ENCODE measurements at places on chromosomes 13 and 19.

DNA sequence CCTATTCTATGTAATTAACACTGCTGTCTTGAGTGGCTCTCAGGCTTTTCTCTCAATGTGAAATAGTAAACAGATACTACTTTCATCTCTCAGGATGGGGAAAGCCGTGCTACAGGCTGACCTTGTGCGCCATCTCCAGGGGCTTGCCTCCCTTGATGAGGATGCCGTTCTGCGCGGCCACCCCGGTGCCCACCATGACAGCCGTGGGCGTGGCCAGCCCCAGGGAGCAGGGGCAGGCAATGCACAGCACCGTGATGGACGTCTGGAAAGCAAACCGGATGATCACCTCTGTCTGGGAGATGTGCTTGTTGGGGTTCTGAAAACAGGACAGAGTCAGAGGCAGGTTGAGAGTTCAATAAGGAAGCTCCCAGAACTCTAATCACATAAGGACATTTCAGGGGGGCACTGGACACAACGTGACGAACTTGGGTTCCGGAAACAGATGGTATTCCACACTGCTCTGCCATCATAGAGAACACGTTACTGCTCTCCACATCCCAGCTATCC is 65.0 kb downstream of the ATP7B start:
- DNase-seq = no peak

DNA sequence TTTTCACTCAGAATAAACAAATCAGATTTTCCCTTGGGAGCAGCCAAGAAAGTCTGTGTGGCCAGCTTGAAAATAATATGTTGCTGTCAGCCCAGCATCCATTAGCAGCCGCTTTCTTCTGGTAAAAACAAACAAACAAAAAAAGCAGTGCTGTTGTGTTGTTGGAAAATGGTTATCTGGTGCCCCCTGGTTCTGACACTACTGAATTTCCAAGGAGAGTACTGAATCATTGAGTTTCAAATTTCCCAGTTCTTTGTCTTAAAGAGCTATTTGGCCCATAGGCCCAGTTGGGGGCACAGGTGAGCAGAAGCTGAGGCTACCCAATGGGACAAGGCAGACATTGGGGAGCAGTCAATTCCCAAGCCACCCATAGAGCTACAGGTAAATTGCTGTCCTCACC is 995.9 kb downstream of the UQCRFS1 start:
- DNase-seq = no peak

GRCh38 chr19:44476559-44477408 is 23.5 kb downstream of the ZNF180 start:
- no peak for DNase-seq

- DNase-seq = no peak
Measured at GRCh38 chr13:21348488-21349120, 110.5 kb downstream of the ZDHHC20 start.

GRCh38 chr13:21079221-21079620 is 17.8 kb upstream of the LATS2 start:
- DNase-seq = no peak

DNA sequence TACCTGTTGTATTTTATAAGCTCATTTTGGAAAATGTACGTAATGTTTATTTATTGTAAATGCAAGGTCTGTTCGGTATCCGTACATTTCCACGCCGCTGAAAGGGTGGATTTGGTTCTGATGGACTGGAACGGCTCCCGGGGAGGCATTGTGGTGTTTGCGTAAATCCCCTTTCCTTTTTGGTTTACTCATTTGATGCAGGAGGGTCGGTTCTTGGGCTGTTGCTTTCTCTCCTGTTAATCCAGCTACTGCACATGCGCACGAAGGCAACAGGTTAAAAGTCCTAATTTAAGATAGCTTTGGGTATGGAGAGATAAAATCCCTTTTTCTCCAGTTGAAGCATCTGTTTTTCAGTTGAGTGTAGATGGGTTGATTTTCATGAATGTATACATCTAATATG is 224.4 kb downstream of the TM9SF2 start:
- no peak for DNase-seq

GRCh38 chr19:49579947-49580263 is 451 bp downstream of the NOSIP start:
- DNase-seq = no peak

DNA sequence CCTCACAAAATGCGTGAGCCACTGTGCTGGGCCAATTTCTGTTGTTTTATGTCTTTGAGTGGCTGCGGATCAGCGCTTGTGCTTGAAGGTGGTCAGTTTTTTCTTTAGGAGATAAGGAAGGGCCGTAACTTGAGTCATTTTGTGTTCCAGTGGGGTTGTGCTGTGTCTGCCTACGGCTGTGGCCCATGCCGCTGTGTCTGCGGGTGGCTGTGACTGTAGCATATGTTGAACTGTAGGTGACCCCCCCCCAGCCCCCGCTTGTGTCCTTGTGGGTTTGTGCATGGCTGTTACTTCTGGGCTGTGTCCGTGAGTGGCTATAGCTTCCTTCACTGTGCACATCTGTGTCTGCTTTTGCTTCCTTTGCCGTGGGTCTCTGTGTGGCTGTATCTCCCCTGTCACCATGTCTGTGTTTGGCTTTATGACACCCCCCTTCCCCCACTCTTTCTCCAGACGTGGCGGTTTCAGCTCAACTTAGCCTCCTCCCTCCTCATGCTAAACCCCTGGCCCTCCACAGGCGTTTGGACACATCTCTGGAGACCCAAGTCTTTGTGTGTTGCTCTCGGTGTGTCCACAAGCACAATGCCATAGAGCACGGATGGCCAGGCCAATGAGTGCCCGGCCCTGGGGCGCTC is 675 bp downstream of the PPP1R14A start:
- no peak for DNase-seq

- DNase-seq = peak; percentile 39
Measured at GRCh38 chr19:51810223-51810622, 15.3 kb downstream of the FPR3 start.

- no peak for DNase-seq
Measured at GRCh38 chr13:112933649-112934048, 35.4 kb upstream of the MCF2L start.

GRCh38 chr13:39329182-39329639 is 273.8 kb downstream of the LHFPL6 start:
- no peak for DNase-seq

DNA sequence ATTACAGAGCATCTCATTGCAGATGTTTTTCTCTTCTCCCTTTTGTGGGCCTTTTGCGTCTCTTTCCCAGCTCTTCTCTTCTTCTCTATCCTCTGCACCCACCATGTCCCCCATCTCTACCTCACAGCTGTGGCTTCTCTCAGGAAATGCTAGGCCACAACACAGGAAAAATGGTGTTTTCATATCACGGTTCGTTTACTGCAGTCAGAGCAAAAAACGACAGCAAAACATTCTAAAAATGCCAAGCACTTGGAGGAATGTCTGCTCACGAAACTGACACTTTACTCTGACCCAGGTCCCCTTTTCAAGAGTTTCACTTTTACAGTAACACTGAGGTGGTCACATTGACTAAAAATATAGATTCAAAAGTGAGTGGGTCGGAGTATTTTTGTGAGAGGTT is 152.2 kb downstream of the DCT start:
- DNase-seq = no peak

- no peak for DNase-seq
Measured at GRCh38 chr19:32817569-32818476, 51.7 kb downstream of the SLC7A9 start.

DNA sequence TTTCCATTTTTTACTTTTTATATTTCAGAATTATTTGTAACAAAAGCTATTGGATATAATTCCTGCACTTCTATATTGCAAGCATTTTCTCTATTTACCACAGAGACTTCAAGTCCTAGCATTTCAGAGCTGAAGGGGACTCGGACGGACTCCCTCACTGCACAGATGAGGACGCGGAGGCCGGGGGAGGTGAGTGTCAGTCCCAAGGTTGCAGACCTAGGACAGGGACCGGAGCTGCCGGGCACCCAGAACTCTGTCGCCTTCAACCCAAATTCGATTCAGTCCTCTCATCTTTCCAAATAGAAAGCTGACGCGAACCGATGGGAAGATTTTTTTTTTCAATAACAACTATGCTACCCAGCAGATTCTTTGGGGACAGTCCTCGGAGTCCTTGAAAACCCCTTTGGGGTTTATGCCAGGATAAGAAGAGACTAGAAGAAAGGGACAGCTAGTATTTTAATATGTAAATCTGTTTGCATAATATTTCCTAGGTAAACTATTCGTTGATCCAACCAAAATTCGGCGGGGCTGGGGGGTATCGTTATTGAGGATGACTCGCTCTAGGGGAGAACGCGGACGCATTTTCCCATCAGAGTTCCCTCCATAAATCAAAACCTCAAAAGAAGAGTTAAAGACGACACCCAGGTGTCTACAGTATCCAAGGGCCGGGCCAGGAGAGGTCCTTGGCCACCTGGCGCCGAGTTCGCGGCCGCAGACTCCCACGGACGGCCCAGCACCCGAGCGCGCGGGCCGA is 803 bp downstream of the FLT3 start:
- DNase-seq = no peak

DNA sequence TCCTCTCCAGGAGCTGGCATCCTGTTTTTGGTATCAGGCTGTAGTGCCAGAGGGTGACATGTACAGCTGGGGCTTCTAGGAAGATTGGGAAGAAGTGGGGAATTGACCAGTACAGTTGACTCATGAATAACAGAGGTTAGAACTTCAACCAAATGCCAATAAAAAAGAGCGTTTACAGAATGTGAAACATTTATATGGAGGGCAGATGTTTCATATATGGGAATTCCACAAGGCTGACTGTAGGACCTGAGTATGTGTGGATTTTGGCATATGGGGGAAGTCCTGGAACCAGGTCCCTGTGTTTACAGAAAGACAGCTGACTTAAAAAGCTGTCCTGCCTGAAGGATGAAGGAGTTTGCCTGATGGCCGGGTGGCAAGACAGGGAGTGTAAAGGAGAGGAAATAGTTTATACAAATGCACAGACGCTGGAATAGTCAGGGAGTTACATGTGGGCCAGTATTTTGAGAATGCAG is 5.2 kb downstream of the CHAMP1 start:
- no peak for DNase-seq
